ENCODE measurements at places on chromosomes 6 and 20. TPM values are rescaled to one million over a fixed set of nuclear protein-coding genes. Genes with fewer than 3 reads are reported as not detected.

GRCh38 chr20:44642203-44643153 lies 9.0 kb downstream of the ADA start:
- peak; percentile 25 for ATAC-seq

NKX2-2 gene
- total RNA-seq = not detected

GRCh38 chr20:56350842-56351241 lies 7.9 kb upstream of the FAM210B start:
- ATAC-seq = no peak

CNPY3 gene
- total RNA-seq = 28.5 TPM

- no peak for ATAC-seq
Observed at GRCh38 chr20:5041433-5041832, 40.1 kb upstream of the SLC23A2 start.

REM1 gene
- total RNA-seq = not detected

Data from activated T-helper 17 cell treated with anti-CD3 and anti-CD28 coated beads, Interleukin-2, amount 50 U/mL, for 72 hours (primary cell).